ENCODE measurements at places on chromosomes 1 and 21.

DNA sequence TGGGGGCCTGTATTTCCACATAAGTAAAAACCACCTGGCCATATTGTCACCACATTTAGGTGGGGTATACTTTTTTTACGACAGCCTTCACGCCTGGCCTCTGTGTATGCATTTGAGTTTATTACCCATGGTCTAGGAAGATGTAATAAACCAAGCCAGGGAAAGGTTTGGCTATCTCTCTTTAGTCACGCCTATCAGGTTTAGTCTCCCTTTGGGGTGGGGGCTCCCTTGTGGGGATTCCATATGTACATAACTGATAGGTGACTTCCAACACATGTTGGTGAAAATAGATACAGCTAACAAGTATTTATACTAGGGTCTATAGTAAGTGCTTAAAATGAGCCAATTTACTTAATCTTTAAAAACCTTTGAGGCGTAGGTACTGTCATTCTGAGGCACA lies 4.2 kb downstream of the YBX1 start:
- DNase-seq, result no peak

GRCh38 chr1:27596986-27597385 lies 7.0 kb downstream of the AHDC1 start:
- no peak for DNase-seq

GRCh38 chr1:112245114-112245513 lies 150.9 kb upstream of the CTTNBP2NL start:
- DNase-seq, result no peak

DNA sequence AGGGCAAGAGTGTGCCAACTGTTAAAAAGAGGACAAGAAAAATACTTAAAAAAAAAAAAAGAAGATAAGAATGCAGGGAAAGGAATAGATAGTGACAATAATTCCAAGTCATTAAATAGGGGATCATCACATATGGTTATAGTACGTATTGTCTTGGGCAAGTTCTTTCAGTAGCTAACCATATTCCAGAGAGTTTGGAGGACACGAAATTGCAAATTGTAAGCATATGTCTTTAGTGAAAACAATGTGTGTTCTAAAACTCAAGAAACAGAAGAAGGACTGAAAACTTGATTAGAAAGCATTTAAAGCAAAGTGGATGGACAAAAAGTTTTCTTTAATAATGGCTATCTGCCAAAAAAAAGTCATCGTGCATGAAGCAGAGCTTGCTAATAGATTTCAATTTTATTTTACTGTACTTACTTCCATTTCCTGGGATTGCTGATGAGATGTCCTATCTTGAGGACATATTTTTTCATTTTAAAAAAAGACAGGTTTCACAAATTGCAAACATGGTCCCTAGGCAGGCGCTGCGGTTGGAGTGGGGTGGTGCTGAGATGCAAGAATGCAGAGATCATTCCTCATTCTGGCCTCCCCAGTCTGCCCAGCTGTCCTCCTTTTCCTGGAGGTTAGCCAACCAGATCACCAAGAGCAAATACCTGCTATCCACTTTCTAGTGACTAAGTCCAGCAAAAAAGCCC lies 11.9 kb downstream of the TSPAN2 start:
- DNase-seq, result no peak

DNA sequence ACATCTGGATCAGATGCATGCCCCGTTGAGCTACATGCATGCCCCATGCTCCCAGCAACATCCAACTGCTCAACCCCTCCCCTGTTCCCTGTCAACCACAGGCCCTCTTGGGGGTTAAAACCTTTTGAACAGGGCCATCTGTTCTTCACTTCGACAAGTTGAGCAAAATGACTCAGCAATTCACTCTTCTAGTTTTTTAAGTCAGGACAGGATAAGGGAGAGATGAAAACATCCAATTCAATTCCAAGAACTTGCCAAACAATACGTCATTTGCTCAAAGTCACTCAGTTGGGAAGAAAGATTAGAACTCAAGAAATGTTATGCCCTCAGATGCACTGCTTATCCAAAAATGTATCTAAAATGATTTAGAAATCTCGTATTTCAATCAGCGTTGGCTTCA lies 46.1 kb upstream of the MTF2 start:
- DNase-seq, result no peak

- no peak for DNase-seq
Observed at GRCh38 chr1:21280011-21280471, 10.2 kb downstream of the ECE1 start.

GRCh38 chr1:104636581-104636980 lies 886.9 kb downstream of the AMY1C start:
- DNase-seq, result no peak

DNA sequence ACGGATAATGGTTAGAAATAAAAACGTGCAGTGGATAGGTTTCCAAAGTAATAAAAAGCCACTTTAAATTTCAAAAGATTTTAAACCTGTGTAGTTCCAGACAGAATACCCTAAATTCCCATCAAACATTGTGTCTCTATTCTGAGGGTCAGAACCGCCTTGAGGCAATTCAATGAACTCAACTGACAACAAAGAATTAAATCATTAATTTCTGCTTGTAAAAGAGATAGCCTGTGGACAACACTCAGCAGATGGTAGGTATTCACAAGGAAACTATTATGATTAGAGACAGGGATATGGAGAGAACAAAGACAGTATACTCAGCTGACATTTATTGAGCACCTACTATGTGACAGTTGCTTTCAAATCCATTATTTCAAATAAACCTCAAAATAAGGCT lies 35.1 kb upstream of the JUN start:
- no peak for DNase-seq

DNA sequence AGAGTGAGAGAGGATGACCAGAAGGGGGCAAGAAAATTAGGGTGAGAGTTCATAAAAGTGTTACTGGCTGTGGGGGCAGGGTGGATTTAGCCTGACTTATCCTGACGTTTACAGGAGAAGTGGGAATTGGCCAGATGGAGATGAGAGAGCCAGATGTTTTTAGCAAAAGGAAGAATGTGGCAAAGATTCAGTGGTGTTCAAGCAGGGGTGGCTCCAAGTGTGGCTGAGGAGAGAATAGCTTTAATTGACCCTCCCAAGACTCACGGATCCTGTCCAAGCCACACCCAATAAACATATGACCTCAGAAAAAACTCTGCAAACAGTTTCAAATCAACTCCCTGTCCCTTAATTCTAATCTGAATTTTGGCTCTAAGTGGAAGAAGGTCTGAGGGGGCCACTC lies 35.2 kb upstream of the EDEM3 start:
- DNase-seq, result no peak

DNA sequence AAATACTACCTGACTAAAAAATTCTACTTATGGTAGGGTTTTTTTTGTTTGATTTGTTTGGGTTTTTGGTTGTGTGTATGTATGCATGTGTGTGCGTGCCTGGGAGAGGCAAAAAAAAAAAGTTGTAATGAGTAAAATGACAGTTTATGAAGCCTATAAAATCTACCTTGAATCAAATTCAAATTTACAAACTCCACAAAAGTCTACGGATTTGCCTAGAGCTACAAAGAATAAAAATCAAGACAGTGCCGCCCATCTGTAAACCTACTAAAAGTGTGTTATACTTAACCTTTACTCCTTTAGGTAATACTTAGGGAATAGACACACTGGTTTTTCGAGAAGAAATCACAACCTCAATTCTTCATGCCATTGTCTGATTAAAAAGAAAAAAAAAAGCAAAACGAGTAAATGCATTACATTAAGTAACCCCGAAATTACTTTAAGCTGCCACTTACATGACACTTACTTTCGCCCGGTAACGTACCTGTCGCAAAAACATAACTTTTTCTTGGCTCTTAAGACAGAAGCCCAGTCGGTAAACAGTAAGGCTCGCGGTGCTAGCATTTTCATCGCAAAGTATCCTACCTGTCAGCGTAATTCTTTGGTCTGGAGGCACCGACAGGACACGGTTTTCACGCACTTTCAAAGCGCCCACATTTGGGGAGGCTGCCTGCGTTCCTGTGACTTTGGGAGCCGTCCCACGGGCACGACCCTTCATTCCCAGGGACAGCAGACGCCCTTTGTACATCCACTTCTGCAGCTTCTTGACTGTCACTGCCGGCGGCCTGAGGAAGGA lies 951 bp downstream of the SYDE2 start:
- DNase-seq, result no peak

GRCh38 chr1:236027104-236027503 lies 37.8 kb downstream of the NID1 start:
- no peak for DNase-seq

- DNase-seq, result no peak
Observed at GRCh38 chr1:164983023-164983650, 373.4 kb downstream of the LMX1A start.

- DNase-seq, result no peak
Observed at GRCh38 chr1:21543598-21543997, 34.4 kb downstream of the ALPL start.

DNA sequence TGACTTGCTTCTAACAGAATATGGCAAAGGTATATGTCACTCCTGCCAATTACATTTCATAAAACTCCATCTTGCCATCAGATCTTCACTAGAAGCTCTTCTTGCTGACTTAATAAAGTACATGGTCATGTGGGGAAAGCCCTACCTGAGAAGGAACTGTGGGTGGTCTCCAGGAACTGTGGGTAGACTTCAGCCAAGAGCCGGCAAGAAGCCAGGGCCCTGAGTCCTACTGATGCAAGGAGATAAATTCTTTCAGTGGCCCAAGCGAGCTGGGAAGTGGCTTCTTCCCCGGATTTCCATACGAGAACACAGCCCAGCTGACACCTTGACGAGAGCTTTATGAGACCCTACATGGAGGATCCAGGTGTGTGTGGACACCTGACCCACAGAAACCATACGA lies 228.7 kb downstream of the SMYD3 start:
- no peak for DNase-seq

Measured in activated T-cell treated with anti-CD3 and anti-CD28 coated beads for 48 hours (primary cell).